GM12891 (cell line): ENCODE measurements at places on chromosomes 5 and 9.

DNA sequence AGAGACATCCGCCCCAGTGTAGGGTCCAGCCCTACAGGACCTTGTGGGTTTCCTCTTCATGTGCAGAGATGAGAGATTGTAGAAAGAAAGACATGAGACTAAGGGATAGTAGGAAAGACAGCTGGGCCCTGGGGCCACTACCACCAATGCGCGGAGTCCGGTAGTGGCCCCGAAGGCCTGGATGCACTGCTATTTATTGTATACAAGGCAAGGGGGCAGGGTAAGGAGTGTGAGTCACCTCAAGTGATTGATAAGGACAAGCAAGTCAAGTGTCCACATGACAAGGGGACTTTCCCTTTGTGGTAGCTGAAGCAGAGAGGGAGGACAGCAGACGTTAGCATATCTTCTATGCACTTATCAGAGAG lies 6.2 kb upstream of the TMEM141 start:
- no peak for DNase-seq

- DNase-seq = no peak
Observed at GRCh38 chr5:179610109-179610902, 13.2 kb downstream of the HNRNPH1 start.

GRCh38 chr9:93186215-93186945 lies 2.4 kb downstream of the WNK2 start:
- no peak for DNase-seq

DNA sequence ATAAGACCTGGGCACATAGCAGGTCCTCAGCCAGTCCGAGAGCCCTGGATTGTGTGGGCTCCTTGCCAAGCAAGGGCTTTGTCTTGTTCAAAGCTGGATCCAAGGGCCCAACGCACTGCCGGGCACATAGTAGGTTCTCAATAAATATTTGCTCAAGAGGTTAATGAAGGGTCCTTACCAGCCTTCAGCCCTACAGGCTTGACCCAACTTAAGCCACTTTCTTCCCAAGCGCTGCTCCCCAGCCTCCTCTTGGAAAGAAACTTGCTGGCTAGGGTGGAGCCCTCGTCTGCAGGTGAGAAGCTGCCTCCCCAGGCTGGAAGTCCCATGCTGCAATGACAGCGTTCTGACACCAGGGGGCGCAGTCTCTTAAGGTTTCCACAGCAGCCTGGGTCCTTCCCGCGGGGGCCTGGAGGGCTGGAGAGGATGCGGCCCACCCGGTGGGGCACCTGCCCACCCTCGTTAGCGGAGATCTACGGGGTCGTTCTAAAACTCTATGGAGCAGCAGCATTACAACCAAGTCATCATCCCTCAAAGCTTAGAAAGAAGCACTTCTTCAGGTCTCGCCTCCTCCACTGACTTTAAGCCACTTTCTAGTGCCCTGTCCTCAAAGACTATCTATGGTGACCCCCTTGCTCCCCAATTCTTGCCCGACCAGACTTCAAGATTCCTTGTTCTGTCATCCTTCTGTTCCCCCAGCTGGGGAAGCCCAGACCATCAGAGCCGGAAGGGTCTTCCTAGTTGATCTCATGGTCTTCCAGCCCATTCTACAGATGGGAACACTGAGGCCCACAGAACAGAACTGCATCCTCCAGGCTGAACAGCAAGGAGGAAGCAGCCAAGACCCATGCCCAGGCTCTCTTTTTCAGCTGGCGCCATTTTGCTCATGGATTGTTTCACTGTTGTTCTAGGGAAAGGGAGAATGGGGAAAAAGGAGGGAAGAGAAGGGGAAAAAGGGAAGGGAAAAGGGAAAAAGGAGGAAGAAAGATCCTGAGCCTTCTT lies 115.4 kb downstream of the LHX2 start:
- DNase-seq = peak; percentile 82

GRCh38 chr9:36126016-36126730 lies 10.4 kb upstream of the GLIPR2 start:
- no peak for DNase-seq

DNA sequence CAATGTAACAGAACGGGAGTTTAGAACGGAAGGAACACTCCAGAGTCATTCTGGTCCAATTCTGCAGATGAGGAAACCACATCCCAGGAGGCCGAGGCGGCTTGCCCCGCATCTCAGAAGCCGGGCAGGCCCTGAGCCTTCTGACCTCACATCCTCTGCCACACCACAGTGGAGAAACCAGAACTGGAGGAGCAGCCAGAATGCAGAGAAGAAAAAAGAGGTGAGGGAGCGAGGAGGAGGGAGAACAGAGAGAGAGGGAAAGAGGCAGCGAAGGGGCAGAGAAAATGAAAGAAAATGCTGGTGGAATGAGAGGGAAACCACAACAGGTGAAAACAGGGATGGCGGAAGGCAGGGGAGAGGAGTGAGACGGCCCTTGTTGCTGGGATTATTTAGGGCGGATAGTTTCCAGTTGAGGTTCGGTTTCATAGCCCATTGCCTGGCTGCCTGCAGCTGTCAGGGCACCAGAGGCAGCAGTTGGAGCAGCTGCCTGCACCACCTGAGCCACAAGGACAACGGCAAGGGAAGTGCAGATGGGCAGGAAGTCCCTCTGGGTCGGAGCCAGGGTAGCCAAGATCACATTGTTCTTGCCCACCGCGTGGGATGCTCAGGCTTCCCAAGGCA lies at the start of gene HMHB1:
Gene HMHB1 (plus strand): TSS at position 77 of the 621 bp plus-strand sequence.
- DNase-seq = no peak

DNA sequence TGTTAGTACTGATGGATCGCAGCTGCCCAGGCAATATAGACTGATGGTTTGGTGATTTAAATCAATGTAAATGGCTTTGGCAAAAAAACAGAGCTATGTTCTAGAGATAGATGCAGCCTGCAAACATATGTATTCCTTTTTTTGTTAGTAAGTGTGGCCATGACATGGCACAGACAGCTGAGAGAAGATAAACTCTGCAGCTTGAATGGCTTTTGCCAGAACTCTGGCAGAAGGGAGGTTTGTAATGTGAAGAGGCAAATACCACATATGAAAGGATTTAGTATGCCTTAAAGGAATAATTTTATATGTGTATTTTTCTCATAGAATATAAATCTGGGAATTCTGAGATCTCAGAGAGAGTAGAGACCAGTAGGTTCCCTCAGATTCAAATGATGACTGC lies 340.2 kb upstream of the DMAC1 start:
- DNase-seq = no peak

- DNase-seq = no peak
Observed at GRCh38 chr5:158179271-158179670, 320.3 kb upstream of the CLINT1 start.

DNA sequence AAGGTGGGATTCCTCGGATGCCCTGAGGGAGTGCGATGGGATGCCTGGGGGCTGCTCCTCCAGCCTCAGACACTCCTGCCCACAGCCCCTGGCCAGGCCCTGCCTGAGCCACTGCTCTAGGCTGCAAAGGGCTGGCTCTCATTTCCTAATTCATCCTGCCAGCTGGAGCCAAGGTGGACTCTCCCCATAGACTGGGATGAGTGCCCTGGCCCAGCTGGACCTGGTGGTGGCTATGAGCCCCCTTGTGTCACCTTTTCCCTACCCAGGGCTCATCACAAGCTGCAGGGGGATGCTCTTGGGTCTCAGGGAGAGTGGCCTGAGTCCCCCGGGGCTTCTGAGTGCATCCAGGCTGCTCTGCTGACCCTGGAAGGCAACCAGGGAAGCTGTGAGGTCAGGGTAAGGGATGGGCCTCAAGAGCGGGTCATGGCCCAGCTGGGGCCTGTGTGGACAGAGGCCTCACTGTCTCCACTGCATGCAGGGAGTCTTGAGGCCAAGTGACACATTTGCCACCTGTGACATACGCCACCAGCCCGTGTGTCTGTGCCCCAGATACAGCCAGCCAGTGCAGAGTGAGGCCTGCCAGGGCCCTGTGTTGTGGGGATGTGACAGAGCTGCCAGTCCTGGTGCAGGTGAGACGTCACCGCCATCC lies 102.7 kb upstream of the IER5L start:
- no peak for DNase-seq

- no peak for DNase-seq
Observed at GRCh38 chr9:35070823-35071813, 1.3 kb downstream of the VCP start.

DNA sequence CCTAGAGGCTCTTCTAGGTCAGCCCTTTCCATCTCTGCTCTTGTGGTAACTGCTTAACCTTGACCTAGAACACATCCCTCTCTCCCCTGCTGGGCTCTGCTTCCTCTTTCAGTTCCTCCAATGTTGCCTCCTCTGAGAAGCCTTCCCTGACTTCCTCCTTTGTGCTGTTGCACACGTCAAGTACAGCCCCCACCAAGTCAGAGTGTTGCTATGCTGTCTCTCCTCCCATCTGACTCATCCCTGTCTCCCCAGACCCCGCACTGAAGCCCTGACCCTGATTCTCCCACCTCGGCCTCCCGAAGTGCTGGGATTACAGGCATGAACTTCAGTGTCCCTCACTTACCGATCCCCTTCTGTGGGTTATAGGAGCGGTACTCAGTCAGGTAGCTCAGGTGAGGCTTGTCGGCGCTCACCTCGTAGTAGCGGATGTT lies 10.4 kb upstream of the TRIM14 start:
- peak; percentile 59 for DNase-seq

- no peak for DNase-seq
Observed at GRCh38 chr5:170527991-170528390, 24.2 kb downstream of the KCNIP1 start.

GRCh38 chr5:151270599-151270998 lies 17.6 kb downstream of the GM2A start:
- DNase-seq = no peak

DNA sequence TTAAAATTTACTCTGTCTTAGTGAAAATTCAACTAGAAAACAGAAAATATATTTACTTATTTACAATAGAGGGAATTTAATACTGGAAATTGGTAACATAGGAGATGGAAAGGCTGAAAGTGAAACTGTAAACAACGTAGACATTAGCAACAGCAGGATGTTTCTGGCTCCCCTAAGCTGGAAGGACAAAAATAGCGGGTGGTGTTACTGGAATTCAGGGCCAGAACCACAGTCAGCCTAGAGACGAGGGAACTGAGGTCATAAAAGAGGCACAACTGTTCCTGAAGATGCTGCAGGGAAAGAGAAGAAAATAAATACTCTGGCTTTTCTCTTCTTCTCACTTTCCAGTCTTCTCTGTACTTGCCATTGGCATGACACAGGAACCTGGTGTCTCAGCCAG lies 80.4 kb upstream of the NIPBL start:
- no peak for DNase-seq

- DNase-seq = no peak
Observed at GRCh38 chr9:88829276-88829675, 162.0 kb upstream of the S1PR3 start.

DNA sequence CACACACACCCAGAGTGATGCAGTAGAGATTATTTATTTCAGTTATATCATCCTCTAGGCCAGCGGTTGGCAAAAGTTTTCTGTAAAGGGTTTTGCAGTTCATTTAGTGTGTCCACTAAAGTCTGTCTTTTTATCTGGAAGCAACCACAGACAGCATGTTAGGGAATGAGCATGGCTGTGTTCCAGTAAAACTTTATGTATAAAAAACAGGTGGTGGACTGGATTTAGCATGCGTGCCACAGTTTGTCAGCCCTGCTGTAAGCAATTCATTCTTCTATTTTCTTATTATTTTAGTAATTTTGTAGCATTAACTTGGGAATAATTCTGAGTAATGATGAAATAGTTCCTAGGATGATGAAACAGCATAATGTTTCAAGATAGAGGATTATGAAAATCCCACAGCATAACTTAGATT lies 51.7 kb downstream of the CCNH start:
- no peak for DNase-seq

DNA sequence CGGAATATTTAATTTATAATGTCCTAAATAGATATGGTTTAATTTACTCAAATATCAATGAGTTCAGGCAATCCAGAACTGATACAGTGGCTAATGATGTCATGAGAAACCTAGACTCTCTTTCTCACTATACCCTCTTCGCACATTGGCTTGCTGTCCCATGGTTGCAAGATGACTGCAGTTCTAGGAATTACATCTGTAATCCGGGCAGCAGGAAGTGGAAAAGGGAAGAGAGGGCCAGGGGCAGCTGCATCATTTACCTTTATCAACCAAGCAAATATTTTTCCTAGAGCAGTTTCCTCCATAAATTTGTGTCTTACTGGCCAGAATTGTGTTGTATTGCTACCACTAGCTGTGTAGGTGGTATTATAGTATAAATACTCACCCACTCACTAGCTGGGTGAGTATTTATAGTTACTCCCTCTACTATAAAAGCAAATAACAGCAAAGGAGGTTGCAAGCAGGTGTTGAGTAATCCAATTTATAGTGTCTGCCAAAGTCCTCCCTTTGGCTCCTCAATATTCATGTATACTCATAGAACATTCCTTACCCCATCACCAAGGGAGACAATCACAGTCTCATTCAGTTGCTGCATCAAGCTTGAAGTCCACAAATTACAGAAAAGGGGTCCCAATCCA lies 168.8 kb downstream of the DROSHA start:
- DNase-seq = no peak

DNA sequence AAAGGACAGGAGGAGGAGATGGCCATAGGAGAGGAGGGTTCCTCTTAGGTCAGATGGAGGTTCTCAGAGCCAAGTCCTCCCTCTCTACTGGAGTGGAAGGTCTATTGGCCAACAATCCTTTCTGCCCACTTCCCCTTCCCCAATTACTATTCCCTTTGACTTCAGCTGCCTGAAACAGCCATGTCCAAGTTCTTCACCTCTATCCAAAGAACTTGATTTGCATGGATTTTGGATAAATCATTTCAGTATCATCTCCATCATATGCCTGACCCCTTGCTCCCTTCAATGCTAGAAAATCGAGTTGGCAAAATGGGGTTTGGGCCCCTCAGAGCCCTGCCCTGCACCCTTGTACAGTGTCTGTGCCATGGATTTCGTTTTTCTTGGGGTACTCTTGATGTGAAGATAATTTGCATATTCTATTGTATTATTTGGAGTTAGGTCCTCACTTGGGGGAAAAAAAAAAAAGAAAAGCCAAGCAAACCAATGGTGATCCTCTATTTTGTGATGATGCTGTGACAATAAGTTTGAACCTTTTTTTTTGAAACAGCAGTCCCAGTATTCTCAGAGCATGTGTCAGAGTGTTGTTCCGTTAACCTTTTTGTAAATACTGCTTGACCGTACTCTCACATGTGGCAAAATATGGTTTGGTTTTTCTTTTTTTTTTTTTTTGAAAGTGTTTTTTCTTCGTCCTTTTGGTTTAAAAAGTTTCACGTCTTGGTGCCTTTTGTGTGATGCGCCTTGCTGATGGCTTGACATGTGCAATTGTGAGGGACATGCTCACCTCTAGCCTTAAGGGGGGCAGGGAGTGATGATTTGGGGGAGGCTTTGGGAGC lies 3.1 kb downstream of the EGR1 start:
- no peak for DNase-seq

DNA sequence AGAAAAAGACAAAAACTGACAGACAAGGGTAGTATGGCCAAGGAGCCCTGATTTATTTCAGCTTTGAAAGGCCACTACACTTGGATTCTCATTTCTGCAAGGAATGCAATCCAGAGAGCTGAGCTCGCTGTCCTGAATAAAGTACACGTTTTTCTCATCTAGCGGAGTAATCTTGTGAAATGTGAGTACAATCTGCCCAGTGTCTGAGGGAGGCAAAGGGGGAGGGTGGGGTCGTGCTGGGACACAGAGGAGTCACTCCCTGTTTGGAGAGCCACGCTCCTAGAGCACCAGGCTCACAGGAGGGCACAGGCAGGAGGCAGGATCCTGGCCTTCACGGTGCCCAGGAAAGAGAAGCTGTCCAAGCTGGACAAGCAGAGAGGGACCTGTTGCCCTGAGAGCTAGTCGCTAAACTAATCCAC lies 51.0 kb upstream of the IFNK start:
- DNase-seq = no peak
